ENCODE measurements at places on chromosomes 12 and 14.
A peak's percentile ranks its signal among the peaks of the same experiment; 100 is the strongest.

DNA sequence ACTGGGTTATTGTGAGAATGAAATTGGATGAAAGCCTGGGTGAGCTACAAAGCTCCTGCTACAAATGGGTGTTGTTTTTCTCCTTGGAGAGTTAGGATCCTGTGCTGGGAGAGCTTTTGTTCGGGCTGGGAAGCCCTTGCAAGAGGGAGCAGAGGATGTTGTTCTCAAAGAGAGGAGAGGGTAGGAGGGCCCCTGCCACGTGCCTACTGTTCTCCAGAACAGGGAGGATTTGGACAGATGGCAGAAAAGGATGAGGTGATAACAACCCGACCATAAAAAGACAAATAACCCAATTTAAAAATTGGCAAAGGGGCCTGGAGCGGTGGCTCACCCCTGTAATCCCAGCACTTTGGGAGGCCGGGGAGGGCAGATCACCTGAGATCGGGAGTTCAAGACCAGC is 68.8 kb downstream of the GALNT16 start:
- DNase-seq, result no peak

GRCh38 chr12:6452944-6453630 is 1.2 kb downstream of the TAPBPL start:
- no peak for DNase-seq

DNA sequence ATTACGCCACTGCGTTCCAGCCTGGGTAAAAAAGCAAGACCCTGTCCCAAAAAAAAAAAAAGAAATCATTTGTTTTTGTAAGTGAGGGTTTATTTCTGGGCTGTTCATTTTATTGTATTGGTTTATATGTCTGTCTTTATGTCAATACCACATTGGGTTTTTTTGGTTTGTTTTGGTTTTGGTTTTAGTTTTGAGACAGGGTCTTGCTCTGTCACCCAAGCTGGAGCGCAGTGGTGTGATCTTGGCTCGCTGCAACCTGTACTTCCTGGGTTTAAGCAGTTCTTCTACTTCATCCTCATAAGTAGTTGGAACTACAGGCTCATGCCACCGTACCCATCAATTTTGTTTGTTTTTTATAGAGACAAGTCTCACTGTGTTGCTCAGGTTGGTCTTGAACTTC is 25.0 kb downstream of the METAP2 start:
- DNase-seq, result no peak

- DNase-seq, result peak; percentile 70
Observed at GRCh38 chr14:75876530-75876929, 105.3 kb downstream of the TGFB3 start.

GRCh38 chr12:44842669-44843068 is 33.4 kb downstream of the NELL2 start:
- DNase-seq, result no peak

DNA sequence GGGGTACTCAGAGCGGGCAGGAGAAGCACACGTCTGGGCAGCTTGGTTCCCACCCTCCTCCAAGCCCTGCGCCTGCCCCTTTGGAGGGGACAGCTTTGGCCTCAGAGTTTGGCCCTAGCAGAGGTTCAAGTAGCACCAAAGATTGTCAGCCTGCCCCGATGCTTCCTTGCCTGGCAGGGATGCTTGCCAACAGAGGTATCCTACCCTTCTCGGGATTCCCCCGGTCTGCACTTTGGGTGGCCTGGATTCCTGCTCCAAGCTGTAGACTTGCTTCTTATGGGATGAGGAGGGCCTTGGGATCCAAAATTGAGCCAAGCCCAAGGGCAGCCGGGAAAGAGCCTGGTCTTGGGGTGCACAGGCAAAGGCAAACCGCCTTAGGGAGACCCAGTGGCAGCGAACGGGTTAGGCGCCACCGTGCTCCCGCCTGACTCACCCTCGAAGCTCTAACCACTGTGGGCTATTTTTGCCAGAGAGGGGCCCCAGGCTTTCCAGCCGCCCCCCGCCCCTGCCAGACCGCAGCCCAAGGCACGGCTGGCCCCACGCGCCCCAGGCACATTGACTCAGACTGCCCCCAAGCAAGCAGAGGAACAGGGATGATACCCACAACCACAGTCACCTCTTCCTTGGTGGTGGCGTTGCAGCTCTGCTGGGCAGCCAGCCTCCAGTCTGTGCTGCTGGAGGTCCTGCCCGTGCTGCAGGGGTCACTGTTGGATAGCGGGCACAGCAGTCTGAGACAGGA is 847 bp upstream of the WNT10B start:
- no peak for DNase-seq

DNA sequence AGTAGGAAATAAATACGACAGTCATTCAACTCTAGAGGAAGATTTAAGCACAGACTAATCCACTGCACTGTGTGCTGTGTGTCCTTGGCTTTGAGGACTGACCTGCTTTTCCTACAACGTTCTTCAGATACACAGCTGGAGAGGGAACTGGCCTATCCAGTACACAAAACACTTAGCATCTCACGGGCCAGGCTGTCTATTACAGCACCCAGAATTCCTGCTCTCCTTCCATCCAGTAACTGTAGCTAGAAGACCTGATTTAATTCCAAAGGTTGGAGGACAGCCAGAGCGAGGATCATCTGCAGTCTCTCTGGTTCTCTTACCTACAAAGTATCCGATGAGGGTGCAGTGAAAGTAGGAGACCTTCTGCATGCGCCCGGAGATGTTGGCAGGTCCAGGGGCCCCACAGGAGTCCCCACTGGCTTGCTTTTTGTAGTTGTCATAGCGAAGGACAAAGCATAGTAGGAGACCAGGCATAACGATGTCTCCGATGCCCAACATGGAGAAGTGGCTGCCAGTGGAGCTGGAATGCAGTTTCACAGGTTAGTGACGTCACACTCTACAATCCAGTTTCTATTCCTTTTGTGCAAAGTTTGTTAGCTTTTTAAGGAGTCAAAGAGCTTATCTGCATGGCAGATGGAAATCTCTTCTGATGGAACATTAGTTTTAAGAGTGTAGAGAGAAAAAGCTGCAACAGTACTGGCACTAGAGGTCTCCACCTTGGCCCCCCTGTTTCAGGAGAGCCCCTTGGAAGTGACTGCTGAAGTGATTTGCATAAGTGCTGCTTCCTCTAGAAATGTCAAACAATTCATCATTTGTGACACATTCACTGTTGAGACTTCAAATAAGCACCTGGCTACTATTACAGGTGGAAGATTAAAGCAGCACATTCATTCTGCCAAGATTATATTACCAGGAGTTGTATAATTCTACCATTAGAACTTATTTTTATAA is 41.7 kb downstream of the ACADS start:
- no peak for DNase-seq

- no peak for DNase-seq
Observed at GRCh38 chr14:34721129-34721528, 6.7 kb upstream of the CFL2 start.

- DNase-seq, result no peak
Observed at GRCh38 chr12:119593578-119594398, at the start of gene TMEM233. TSS of gene TMEM233 (plus strand) at chr12:119593774. CDS start at chr12:119593849, 75 bp downstream.

GRCh38 chr12:102052192-102053061 is 9.4 kb downstream of the WASHC3 start:
- no peak for DNase-seq

DNA sequence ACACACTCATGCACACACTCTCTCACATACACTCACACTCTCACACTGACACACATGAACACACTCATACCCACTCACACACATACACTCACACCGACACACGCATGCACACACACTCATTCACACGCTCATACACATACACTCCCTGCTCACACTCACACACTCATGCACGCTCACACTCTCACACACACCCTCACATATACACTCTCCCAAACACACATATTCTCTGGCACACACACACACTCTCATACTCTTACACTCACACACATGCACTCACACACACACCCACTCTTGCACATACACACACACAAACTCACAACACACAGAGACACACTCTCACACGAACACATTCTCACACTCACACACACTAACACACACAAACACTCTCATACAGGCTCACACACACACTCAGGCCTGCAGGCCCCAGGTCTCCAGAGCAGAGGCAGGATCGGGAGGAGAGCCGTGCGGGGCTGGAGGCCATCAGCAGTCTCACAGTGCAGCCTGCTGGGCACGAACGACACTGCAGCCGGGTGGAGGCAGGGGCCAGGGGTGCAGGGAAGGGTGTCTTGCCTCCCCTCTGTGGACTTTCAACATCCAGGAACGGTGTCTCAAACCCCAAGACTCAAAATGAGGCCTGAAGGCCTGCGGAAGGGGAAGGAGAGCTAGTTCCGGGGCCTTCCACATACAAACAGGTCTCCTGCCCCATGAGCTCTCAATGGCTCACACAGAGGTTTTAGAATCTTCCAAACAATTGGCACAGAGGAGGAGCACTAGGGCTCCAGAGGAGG is 148.7 kb downstream of the ANO2 start:
- no peak for DNase-seq

DNA sequence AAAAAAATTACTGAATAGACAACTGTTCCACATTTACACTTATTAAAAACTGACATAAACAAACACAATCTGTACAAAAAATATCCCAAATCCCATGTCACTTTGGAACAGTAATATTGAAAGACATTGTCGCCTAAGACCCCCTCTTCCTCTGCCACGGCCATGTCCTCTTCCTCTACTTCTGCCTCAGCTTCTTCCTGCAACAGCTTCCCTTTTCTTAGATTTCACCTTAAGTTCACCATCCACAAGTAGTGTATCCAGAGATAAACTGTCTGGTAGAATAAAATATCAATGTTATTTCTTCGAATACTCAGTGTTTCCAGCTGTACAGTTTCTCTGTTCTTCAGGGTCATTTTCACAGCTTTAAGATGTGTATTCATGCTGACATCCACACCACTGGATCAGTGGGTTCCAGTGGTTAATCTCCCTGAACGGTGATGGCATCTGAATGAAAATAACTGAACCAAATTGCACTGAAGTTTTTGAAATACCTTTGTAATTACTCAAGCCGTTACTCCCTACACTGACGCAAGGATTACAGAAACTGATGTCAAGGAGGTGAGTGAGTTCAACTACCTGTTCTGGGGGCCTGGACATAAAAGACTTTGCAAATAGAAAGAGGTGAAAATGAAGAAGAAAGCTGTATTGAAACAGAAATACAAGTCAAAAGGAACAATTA is 208.5 kb downstream of the C12orf50 start:
- no peak for DNase-seq
